ENCODE measurements at places on chromosomes 6 and 20. TPM values are rescaled to one million over a fixed set of nuclear protein-coding genes. Genes with fewer than 3 reads are reported as not detected.

GRCh38 chr6:44185953-44186634 is 27.5 kb downstream of the CAPN11 start:
- no peak for DNase-seq

GRCh38 chr20:4225745-4226144 is 210.4 kb upstream of the RNF24 start:
- DNase-seq: peak; percentile 23

The CABLES2 gene
- 1.4 TPM for total RNA-seq

DNA sequence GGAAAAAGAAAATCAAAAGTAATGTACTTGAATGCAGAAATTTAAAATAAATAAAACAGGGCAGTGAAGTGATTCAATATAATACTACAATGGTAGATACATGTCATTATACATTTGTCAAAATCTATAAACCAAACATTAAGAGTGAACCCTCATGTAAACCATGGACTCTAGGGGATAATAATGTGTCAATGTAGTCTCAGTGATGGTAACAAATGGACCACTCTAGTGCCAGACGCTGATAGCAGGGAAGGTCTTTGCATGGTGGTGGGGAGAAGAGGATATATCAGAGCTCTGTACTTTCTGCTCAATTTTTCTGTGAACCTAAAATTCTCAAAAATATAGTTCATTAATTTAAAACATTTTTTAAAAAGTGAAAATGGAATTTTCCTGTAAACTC is 19.8 kb upstream of the STXBP5 start:
- no peak for DNase-seq

DNA sequence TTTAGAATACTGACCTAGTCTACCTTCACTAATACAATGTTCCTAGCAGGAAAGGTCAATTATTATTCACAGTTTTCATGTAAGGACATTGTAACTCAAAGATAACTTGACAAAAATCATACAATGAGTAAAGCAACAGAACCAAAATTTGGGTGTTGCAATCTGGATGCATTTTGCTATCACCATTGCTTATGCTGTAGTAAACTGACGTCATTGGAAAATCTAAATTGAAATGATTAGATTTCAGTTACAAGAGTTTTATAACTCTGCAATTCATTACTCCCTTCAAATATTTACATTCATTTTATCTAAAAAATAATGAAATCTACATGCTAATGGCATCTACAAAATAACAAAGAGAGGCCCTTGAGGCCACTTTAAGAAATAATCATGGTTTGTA is 147.0 kb downstream of the TENT5A start:
- no peak for DNase-seq

DNA sequence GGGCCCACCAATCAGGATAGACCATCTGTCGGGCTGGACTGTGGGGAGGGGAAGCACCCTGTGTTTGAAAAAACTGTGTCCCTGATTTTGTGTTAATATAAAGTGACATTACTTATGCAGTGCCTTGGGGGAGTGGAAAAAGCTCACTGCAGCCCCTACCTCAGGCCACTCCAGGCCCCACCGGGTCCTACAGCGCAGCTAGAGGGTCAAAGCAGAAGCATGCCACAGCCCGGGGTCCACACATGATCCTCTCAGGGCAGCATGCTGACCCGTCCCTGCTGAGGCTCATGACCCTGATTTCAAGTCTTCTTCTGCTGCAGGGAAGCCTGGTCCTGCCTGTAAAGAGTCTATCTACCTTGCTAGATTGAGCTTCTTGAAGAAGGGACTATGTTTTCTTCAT is 133.0 kb upstream of the PLCB4 start:
- DNase-seq: no peak

DNA sequence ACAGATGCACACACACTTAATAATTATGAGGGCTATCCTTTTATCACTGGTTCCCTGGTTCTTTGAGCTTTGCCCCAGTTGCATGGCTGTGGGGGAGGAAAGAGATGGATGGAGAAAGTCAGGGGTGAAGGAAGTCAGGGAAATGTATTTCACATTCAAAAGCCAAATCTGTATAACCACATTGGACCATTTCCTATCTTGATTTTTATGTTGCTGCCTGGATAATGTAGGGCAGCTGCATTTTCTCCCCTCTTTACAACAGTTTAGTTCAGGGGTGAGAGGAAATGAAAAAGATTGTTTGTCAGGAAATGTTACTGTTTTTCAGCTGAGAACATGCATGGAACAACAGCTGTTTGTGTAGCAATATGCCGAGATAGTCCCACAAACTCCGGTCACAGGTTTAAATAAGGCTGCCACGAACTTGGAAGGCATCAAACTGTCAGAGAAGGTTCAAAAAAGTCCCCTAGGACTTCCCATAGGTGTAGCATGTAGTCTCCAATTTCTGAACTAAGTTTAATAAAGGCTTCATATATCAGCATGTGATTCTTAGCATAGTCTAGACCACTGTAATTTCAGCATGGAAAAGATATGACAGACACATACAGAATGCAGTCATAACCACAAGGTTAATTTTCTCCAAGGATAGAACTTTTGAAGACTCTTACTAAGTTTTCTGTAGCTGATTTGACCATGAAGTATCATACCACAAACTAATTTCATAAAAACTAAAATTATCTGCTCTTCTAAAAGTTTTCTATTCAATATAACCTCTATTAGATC is 82.1 kb upstream of the COL21A1 start:
- DNase-seq: peak; percentile 34

GRCh38 chr6:119768201-119768600 is 418.6 kb upstream of the MAN1A1 start:
- DNase-seq: no peak

GRCh38 chr6:132011582-132011981 is 60.4 kb upstream of the CCN2 start:
- DNase-seq: no peak

DNA sequence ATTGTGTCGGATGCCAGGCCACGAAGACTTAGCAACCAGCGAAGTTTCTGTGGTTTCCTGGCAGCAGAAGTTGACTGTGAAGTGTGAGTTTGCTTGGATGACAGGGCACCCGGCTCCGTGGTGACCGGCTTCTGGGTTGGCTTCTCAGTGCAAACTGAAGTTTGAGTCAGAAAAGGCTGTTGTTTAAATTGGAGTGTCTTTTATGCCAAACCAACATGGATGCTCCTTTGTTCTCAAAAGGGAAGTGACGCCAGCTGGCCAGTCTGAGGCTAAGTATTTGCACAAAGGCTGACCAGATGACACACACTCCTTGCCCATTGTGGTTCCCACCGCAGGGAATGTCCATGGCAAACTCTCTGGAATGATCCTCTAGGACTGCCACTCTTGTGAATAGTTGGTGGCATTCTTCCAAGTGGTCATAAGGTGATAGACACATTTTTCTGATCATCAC is 164.8 kb upstream of the QKI start:
- no peak for DNase-seq

Measured in stomach (tissue), 19 donors.